ENCODE measurements at places on chromosomes 16 and 17.
A peak's percentile ranks its signal among the peaks of the same experiment; 100 is the strongest.

DNA sequence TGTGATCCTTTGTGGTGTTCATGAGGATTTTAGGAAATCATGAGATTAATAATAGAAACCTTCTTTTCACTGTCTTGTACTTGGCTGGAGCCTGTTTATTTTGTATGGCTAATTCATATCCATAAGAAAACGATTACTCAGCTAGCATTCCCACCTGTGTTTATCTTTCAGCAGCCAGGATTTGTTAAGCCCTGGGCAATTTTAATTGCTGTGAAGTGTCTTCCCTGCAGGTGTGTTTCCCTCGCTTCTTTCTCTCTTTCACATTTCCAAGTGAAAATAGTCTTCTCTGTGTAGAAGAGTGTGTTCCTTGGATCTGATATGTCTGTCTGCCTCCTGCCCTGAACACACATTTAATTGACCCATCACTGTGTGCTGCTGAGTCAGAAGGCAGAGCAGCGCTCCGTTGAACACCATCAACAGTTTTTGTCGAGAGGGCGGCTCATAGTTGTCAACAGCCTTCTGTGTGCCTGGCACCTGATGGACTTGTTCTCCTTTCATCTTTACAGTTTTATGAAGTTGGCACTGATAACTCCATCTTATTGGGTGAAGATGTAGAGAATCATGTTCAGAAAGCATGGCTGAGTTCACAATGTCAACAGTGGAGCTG, 83.2 kb downstream of the SPECC1 start:
- no peak for DNase-seq

GRCh38 chr17:57463103-57463885, 207.0 kb downstream of the MSI2 start:
- peak; percentile 82 for DNase-seq

GRCh38 chr16:66083171-66083570, 283.3 kb upstream of the CDH5 start:
- DNase-seq: no peak

- no peak for DNase-seq
These were observed 103.4 kb downstream of the CYLD start for GRCh38 chr16:50845296-50845695.

DNA sequence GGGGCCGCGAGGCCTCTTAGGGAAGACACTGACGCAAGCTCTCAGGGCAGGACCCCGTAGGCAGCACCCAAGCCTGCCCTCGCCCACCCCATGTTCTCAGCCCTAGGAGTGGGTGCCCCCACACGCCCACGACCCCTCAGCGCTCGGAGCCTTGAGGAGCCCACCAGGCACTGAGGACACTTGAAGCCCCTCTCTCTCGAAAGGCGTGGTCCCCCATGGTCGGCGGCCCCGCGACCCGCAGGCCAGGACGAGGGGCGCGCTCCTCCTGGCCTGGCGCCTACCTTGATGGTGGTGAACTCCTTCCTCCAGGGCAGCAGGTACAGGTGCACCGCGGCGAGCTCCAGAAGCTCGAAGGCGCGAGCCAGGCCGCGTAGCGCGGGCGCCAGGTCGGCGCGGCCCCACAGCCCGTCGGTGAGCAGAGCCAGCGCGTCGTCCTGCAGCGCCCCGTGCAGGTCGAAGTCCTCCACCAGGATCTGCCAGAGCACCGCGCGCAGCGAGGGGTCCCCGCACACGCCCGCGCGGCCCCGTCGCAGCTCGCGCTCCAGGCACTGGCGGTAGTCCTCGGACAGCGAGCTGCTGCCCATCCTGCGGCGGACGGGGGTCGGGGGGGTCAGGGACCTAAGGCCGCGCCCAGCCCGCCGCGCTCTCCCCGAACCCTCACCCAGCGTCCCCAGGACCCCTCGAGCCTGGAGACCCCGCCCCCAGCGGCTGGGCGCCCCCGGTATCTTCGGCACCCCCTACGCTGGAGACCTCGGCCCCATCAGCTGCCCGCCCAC, 668 bp downstream of the SPATA2L start:
- peak; percentile 53 for DNase-seq

DNA sequence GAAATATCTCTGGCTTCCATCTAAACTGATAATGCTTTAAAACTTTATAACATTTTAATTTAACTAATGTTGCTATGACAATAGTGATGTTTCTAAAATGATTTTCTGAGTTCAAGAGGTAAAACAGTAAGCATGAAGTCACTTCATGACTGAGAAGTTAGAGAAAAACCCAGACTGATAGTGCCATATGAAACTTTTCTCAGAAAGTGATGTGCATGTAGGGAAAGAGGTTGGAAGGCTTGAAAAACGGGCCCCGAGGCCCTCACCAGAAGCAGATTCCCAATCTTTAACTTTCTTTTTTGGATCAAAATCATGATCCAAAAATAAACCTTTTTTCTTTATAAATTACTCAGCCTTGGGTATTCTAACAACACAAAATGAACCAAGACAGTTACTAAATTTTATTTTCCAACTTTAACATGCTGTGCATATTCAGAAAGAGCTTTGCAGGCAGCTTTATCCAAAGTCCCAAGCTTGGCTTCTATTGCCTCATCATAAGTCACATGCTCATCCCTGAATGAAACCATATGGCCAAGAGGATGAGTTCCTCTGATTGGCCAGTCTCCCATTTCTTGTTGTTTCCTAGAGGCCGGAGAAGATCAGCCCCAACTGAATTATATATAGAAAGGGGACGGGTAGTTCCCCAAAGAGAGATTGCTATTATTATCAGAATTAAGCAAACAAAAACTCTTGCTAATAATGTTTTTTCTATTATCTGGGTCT, 357.6 kb upstream of the SALL1 start:
- no peak for DNase-seq

DNA sequence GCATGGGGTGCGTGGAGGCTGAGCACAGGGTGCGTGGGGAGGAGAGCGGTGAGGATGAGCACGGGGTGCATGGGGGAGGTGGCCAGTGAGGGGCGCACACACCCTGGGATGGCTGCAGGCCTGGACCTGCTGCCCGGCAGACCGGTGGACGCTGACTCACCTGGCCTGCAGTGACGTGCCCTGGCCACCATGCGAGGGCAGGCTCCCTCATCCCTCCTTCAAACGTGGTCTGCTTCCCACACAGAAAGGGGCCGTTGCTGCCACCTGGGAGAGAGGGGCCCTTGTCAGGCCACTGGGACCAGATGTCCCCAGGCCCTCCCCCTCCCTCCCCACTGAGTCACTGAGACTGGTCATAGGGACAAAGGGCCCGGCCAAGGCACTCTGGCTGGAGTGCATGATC, 20.1 kb upstream of the APRT start:
- no peak for DNase-seq

DNA sequence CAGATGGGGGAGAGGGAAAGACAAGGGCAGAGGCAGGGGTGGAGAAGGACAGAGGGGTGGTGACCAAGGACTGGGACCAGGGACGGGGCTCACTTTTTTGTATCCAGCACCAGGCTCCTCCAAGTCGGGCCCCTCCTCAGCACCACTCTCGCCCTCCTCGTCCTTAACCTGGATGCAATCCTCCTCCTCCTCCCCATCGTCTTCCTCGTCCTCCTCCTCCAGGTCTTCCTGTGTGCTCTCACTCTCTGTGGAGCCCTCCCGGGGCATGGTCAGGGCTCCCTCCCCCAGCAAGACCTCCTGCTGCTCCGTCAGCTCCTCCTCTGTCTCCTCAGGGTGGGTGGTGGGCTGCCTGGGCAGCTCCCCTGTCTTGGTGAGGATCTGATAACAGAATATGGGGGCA, 16.8 kb downstream of the G6PC3 start:
- no peak for DNase-seq

- DNase-seq: no peak
These were observed 243.9 kb downstream of the CA10 start for GRCh38 chr17:51914577-51914976.

DNA sequence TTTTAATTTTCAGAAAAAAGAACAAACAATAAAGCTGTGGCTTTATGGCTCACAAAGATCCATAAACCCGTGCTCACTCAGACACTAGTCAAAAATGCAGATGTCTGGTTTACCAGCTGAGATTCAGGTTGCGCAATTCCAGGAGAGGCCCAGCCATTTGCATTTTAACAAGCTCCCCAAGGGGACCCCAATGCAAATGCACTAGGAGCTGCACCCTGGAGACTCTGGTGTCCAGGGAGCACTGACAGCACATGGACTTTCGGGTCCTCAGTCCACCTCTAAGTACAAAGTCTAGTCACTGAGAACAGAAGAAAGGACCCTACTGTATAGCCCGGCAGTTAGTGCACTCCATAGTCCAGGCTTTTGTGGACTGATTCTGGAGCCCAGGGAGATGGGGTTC, 326.3 kb downstream of the MAF start:
- no peak for DNase-seq

DNA sequence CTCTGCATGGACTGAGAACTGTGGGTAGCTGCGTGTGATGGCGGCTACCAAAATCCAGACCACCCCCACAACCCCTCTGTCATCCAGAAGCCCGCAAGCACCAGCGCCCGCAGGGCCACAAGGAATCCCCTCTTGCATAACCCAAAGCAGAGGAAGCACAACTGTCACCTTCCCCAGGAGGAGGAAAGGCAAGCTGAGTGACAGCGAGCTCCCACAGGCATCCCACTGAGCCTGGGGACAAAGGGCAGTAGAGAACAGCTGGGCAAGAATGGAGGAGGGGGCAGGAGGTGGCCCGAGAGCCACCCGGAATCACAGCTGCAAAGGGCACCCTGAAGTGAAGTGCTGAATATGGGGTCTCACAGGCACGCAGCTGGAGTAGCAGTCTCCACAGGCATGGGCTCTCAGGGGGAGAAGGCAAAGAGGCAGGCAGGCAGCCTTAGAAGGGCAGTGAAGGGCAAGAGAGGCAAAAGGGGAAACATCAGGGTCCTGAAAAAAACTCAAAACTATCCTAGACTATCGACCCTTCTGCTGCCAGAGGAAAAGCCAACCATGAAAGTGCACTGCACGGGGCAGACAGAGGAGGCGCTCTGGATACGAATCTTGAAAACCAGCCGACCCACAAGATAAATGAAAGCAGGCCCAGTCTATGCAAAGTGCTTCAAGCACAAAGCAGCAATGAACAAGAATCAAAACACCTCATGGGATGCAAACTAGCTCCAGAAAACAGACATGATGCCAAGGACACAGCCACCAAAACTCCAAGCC, 17.1 kb downstream of the USP36 start:
- DNase-seq: no peak

DNA sequence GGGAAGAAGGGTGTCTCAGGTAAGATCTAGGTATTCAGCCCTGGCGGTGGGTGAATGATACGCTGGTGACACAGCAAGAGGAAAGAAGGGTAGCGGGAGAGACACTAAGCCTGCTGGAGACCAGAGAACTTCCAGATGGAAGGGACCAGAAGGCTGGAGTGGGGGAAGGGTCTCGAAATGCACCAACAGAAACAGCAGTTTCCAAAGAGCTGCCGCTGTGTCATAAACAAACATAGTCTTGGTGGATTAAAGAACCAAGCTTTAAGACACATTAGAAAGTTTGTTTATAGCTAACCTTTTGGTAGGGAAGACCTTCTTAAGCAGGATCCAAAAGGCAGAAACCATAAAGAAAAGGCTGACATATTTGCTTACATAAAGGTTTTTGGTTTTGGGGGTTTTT, 20.9 kb downstream of the TRPV3 start:
- DNase-seq: no peak

DNA sequence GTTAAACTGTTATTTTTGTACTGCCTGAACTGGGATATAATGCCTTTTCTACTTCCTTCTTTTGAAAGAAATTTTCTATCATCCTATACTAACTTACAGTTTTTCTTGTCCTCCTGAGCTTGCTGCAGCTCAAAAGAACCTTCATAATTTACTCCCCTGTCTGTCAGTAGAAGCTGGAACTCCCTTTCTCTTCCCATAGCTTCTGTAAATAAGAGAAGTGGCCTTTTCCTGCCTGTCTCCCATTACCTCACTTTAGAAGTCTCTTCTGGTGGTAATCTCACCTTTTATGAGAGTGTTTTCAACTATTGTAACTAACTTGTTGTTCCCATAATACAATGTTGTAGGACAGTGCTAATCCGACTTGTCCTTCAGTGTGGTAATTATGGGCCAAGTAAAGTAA, 246.7 kb upstream of the TBX2 start:
- no peak for DNase-seq

- DNase-seq: peak; percentile 74
These were observed 7.9 kb upstream of the LLGL1 start for GRCh38 chr17:18217412-18218015.

- no peak for DNase-seq
These were observed 680 bp upstream of the CCL15 start for GRCh38 chr17:36001862-36002603.

- no peak for DNase-seq
These were observed 19.3 kb downstream of the PEMT start for GRCh38 chr17:17572010-17572785.

- DNase-seq: no peak
These were observed 9.6 kb downstream of the GALK1 start for GRCh38 chr17:75755205-75755901.

All from stimulated activated CD4-positive, alpha-beta T cell treated with anti-CD3 and anti-CD28 coated beads, Interleukin-4, amount 100 ng/mL, for 1 hour (primary cell).